SJSA1 (cell line): ENCODE measurements at places on chromosomes 11 and 22.
A peak's percentile ranks its signal among the peaks of the same experiment; 100 is the strongest.

DNA sequence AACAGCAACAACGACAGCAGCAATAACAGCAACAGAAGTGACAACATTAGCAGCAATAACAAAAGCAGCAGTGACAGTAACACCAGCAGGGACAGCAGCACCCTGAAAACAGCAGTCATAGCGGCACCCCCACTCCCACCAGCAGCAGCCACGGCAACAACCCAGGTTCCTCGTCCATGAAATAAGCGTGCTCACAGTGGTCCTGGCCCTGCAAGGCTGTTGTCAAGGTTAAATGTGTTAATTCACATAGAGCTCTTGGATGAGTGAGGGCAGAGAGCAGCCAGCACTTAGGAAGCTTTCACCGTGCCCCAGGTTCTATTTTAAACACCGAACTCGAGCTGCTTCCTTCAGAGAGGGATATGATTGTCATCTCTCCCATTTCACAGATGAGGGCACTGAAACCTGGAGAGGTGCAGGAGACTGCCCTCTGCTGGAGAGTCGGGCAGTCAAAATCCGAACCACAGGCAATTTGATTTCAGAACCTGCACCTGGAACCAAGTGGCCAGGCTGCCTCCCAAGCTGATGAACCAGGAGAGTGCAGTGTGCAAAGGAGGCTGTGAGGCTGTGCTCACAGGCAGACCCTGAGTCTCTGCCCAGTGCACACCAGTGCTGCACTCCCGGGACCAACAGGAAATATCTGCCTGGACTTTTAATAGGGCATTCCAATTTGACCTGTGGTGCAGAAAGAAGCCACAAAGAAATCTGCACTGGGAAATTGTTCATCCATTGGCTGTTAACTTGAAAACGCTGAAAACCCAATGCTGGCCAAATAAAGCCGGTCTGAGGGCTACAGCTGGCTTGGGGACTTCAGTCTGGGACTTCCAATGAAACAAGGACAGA lies 22.9 kb upstream of the FGF3 start:
- peak; percentile 43 for DNase-seq

DNA sequence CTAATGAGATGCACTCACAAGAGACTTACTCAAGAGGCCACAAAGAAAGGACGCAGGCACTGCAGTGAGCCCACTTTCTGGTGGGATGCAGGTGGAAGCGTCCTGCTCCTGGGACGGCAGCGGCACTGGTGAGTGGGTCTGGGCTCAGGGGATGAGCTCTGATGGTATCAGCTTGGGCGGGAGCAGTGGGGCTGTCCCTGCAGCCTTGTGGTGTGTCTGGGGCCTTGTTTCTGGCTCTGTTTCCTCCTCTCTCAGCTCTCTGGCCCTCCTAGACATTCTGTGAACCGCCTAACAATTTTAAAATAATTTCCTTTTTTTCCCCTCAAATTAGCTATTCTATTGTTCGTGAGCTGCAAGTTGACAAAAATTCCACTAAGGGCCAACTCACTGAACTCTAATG lies 8.8 kb upstream of the ST14 start:
- DNase-seq, result no peak

- DNase-seq, result no peak
Observed at GRCh38 chr11:108624196-108624925, 30.8 kb upstream of the EXPH5 start.

DNA sequence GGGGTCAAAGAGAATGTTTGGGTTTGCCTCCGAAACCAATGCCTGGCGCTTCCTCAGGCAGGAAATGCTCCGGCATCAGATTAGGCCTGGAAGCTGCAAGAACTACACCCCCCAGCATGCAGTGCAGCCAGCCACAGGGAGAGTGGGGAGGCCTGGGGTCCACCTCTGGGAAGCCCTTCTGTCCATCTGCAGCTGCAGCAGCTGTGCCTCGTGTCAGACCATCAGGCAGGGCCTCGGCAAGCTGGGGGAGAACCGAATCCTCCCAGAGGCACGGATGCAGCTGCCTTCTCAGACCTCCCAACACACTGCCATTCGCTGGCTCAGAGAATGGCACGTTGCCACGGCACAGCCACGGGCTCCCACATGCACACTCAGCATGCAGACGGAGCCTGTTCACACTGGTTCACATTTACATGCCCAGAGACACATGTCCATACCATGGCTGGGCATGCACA lies 57.4 kb downstream of the NECTIN1 start:
- DNase-seq, result no peak

DNA sequence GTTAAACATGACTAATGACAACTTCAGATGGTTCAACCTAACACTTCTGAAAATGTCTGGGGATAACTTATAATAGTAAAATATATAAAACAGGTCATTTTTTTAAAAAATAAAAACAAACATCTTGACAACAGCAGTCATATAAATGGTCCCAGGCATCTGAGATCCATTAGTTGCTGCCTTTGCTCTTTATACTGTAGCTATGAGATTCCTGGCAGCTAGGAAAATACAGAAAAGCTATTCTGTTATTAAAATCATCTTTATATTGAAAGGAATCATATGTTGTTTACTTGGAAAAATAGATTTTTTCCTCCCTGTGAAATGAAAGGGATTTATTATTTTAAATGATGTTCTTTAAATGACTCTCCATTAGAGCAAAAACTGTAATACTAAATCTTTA lies 55.7 kb upstream of the DEUP1 start:
- DNase-seq, result no peak

GRCh38 chr11:111693224-111693937 lies 72.8 kb downstream of the PPP2R1B start:
- no peak for DNase-seq

- DNase-seq, result no peak
Observed at GRCh38 chr11:69640260-69640994, 529 bp upstream of the CCND1 start.

DNA sequence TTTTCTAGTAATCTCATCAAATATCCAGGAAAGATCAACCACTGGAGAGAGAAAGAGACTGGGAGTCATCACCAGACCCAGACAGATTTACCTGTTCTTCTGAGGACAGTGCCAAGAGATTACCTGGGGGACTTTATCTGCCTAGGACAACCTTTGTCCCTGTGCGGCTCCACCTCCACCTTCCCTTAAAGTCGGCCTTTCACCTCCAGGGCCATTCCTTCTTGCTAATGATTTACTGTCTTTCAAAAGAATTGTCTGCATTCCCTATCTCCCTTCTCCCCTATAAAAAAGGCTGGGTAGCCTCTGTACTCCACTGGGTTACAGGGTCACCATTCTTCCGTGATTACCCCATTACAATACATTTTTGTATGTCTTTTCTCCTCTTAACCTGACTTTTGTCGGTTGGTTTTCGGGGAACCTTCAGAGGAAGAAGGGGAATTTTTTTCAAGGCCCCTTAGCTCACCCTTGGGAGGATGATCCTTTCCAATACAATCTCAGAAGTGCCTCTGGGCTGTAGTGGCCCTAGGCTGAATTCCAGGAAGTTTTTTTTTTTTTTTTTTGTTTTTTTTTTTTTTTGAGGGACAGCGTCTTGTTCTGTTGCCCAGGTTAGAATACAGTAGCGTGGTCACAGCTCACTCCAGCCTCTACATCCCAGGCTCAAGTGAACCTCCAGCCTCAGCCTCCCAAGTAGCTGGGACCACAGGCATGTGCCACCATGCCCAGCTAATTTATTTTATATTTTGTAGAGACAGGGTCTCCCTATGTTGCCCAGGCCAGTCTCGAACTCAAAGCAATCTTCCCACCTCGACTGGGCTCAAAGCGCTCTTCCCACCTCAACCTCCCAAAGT lies 1.5 kb upstream of the HMOX1 start:
- DNase-seq, result no peak

- no peak for DNase-seq
Observed at GRCh38 chr11:130323452-130324450, 9.0 kb upstream of the ZBTB44 start.

- DNase-seq, result no peak
Observed at GRCh38 chr11:111322534-111322933, 24.2 kb downstream of the POU2AF3 start.

GRCh38 chr11:128694618-128695481 lies 978 bp downstream of the FLI1 start:
- DNase-seq, result no peak

DNA sequence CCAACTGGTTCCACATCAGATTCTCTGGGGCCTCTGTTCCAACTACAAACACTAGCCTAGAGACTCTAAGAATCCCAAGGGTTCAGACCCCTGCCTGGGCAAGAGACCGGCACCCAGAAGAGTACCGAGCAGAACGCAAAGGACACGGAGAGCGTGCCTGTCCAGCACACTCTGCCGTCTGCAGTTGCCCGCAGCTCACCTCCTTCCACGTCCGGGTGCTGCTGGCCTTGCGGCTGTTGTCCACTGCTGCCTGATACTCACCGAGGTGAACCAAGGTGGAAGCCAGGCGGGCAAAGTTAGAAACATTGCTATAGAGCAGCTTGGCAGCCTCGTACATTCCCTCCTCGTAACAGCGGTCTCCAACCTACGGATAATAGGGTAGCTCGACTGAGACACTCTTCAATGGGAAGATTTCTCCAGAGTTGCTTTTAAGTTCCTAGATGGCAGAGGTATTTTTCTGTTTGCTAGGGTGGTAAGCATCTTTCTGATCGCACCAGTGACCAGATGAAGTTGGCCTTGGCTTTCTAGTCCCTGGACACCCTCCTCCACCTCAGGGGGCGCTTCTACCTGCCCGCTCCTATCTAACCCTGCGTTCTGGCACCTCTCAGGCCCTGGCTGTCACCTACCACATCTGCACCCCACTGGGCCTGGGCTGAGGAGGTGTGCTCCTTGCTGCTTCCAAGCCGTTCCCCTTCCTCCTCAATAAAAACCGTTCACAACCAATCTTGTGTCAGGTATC lies 22.8 kb upstream of the SLC25A1 start:
- no peak for DNase-seq

DNA sequence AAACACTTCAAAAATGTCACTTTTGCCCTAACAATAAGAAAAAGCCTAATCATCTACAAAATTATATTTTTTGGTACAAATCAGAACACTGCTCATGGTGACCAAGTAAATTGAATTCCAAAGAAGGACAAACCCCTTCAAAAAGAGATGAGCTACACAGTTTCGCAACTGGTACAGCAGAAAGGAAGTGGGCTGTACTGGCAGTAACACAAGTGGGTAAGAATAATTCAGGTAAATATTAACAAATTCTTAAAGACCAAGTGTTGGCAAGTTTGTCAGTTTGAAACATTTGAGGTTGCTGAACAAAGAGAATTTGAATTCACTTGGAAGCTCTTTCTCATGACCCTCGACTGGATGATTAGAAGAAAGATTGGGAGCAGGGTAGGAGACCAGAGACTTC lies 35.5 kb downstream of the MSANTD4 start:
- no peak for DNase-seq
